ENCODE measurements at places on chromosomes 3 and 15. TPM values are rescaled to one million over a fixed set of nuclear protein-coding genes. Genes with fewer than 3 reads are reported as not detected.

MYRIP gene
- total RNA-seq = 2.5 TPM

LTF gene
- total RNA-seq = 0.26 TPM

ZMYND10 gene
- total RNA-seq = 4.2 TPM

SGO1 gene
- 5.4 TPM for total RNA-seq

RTP4 gene
- 2.5 TPM for total RNA-seq

HYAL1 gene
- total RNA-seq = 15.5 TPM

PLD1 gene
- 54.0 TPM for total RNA-seq

NR1I2 gene
- total RNA-seq = 0.13 TPM

HOMER2 gene
- total RNA-seq = 6.8 TPM

DUOX2 gene
- under 0.01 TPM for total RNA-seq

GPR62 gene
- total RNA-seq = 0.11 TPM

ZNF385D gene
- total RNA-seq = 26.8 TPM

LDHAL6B gene
- total RNA-seq = not detected

SLC12A1 gene
- total RNA-seq = not detected

RARRES1 gene
- 6.7 TPM for total RNA-seq

CFAP100 gene
- total RNA-seq = not detected

ANKRD34C gene
- total RNA-seq = not detected
